ENCODE measurements at places on chromosomes 2 and 18.

DNA sequence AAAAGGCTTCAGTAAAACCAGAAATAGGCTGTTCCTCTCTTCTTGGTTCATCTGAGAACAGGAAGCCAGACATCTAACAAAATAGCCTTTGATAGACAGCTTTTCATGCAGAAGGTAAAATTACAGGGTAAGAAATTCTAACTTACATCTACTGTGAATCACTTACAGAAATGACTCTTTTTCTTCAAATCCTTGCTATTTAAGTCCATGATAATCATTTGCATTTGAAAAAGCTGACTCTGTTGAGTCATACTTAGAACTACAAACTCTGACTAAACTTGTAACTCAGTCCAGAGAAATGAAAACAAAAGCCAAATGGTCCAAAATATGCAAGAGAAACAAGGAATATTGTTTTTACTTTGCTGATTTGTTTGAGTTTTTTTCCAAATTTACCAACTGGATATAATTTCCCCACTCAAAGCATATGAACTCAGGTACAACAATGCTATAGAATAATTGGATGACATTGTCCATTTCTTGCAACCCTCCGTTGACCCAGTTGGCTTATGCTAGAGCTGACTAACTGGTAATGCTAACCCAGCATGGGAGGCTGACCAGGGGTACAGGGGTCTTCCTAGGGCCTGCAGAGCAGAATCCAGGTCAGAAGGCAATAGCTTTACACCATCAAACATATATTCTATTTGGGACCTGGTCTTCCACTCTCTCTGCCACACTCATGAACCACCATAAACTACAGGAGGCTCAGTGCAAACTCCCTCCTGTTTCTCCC, 18.8 kb upstream of the MREG start:
- DNase-seq, result peak; percentile 31

- DNase-seq, result no peak
Measured at GRCh38 chr2:119338272-119338671, 28.4 kb downstream of the C2orf76 start.

GRCh38 chr2:100146657-100146960, 4.2 kb upstream of the AFF3 start:
- no peak for DNase-seq

DNA sequence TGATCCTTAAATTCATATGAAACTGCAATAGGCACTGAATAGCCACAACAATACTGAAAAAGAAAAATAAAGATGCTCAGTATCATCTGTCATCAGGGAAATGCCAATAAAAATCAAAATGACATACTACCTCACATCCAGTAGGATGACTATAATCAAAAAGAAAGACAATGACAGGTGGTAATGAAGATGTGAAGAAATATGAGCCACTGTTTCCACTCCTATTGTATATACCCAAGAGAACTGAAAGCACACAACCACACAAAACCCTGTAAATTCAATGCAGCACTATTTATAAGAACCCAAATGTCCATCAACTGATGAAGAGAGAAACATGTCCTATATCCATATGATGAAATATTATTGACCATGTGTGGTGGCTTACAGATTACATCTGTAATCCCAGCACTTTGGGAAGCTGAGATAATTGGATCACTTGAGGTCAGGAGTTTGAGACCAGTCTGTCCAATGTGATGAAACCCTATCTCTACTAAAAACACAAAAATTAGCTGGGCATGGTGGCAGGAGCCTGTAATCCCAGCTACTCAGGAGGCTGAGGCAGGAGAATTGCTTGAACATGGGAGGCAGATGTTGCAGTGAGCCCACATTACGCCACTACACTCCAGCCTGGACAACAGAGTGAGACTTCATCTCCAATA, 39.9 kb downstream of the MAP3K2 start:
- no peak for DNase-seq

- DNase-seq, result no peak
Measured at GRCh38 chr2:201164166-201164565, 18.8 kb upstream of the CASP10 start.

DNA sequence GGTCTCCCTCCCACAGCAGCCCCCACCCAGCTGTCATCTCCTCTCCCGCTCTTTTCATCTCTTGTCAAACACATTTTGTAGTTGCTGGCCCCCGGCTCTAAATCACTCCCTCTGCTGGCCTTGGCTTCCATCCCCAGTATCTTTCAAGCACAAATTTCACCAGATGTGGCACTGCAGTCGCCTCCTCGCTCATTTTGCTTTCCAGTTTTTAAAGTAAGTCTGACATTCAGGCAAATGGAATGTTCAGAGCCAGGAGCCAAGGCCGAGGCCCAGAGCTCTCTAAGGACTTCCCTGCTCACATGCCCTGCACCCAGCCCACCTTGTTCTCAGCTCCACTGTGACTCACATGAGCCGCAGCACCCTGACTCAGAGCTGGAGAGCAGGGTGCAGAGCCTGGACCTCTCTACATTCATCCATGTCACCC, 158.4 kb downstream of the GALNT14 start:
- no peak for DNase-seq

DNA sequence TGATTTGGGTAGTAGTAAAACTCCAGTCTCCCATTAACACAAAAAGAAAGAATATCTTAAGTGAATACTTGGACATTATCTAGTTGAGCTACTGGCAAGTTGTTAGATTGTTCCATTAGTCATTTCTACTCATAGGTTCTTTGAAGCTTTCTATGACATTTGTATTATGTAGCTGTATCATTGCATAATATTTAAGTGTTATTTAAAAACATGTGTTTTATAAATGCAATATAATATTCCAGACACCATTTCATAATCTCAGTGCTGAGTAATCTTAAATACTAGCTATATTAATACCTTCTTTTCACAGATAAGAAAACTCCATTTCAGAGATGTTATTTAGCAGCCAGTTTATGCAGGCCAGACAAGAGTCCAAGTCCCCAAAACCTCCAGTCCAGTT, 271.9 kb downstream of the NCKAP5 start:
- no peak for DNase-seq
